Eye (tissue), 1 donor: ENCODE measurements at places on chromosomes 4 and X.

GRCh38 chrX:20680998-20681397 is 414.3 kb upstream of the RPS6KA3 start:
- DNase-seq = no peak

- peak; percentile 17 for DNase-seq
These were observed 224.1 kb downstream of the ARHGAP10 start for GRCh38 chr4:147955827-147956558.

- peak; percentile 18 for DNase-seq
These were observed 57.4 kb downstream of the SPOCK3 start for GRCh38 chr4:167176723-167177367.

- DNase-seq = peak; percentile 37
These were observed 68.0 kb upstream of the GRID2 start for GRCh38 chr4:92235731-92236130.

- no peak for DNase-seq
These were observed 9.9 kb upstream of the SMIM20 start for GRCh38 chr4:25903900-25904747.
